ENCODE measurements at places on chromosomes 1 and 21. TPM values are rescaled to one million over a fixed set of nuclear protein-coding genes. Genes with fewer than 3 reads are reported as not detected.
A peak's percentile ranks its signal among the peaks of the same experiment; 100 is the strongest.

TPTE gene
- not detected for total RNA-seq

- DNase-seq = peak; percentile 37
- no peak overlapping the region for H3K27ac ChIP-seq
- no peaks in the 10 kb centered on the region for H3K4me1 ChIP-seq
- no peaks in the 10 kb centered on the region for H3K36me3 ChIP-seq
- no peak overlapping the region for H3K4me3 ChIP-seq
Measured at GRCh38 chr1:239987103-239987745, 104.5 kb upstream of the FMN2 start.

GRCh38 chr1:233268389-233269022 lies 27.0 kb downstream of the PCNX2 start:
- H3K27me3 ChIP-seq = no peaks in the 10 kb centered on the region
- peaks cover 16% of the 10 kb centered on the region for H3K36me3 ChIP-seq
- no peak overlapping the region for H3K4me3 ChIP-seq
- DNase-seq = no peak

GRCh38 chr1:204077979-204078696 lies 5.2 kb downstream of the SOX13 start:
- no peak for DNase-seq
- H3K4me1 ChIP-seq = peaks cover 53% of the 10 kb centered on the region
- H3K36me3 ChIP-seq = no peaks in the 10 kb centered on the region
- H3K4me3 ChIP-seq = no peak overlapping the region
- H3K27me3 ChIP-seq = no peaks in the 10 kb centered on the region

DNA sequence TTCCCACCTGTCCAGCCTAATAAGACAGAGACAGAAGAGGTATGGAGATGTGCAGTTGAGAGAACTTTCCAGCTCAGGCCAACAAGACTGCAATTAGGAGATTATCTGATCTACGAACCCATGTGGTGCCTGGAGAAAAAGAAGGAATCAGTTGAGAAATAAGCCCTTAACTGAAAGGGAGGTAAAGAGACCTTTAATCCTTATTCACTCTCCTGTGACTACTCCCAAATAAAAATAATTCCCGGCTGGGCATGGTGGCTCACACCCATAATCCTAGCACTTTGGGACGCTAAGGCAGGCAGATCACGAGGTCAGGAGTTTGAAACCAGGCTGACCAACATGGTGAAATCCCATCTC lies 31.9 kb upstream of the SARS1 start:
- DNase-seq = no peak
- H3K36me3 ChIP-seq = peaks cover 5% of the 10 kb centered on the region
- H3K27me3 ChIP-seq = peaks cover 8% of the 10 kb centered on the region

DNA sequence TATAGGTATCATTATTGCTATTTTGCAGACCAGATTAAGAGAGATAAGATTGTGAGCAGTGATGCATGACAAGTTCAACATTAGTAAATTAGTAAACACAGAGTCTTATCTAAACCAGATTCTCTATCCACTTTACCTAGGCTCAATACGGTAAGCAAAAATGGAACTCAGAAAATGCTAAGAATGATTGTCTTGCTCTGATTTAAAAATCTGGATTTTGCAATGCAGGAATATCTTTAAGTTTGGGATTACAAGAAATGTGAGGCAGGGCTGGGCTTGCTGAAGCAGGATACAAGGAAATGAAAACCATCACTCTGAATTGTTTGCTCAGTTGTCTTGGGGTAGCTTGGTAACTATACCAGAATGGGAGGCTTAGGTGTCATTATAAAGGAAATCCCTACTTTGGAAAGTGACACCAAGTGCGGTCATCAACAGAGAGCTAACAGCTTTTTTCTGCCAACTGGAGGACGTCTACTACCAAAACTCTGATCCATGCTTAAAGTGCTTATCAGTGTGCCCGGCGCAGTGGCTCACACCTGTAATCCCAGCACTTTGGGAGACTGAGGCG lies 332.7 kb upstream of the RUNX1 start:
- peaks cover 4% of the 10 kb centered on the region for H3K36me3 ChIP-seq
- DNase-seq = no peak
- no peak overlapping the region for H3K4me3 ChIP-seq
- H3K27ac ChIP-seq = no peak overlapping the region
- H3K27me3 ChIP-seq = peaks cover 1% of the 10 kb centered on the region
- peaks cover 25% of the 10 kb centered on the region for H3K4me1 ChIP-seq

DNA sequence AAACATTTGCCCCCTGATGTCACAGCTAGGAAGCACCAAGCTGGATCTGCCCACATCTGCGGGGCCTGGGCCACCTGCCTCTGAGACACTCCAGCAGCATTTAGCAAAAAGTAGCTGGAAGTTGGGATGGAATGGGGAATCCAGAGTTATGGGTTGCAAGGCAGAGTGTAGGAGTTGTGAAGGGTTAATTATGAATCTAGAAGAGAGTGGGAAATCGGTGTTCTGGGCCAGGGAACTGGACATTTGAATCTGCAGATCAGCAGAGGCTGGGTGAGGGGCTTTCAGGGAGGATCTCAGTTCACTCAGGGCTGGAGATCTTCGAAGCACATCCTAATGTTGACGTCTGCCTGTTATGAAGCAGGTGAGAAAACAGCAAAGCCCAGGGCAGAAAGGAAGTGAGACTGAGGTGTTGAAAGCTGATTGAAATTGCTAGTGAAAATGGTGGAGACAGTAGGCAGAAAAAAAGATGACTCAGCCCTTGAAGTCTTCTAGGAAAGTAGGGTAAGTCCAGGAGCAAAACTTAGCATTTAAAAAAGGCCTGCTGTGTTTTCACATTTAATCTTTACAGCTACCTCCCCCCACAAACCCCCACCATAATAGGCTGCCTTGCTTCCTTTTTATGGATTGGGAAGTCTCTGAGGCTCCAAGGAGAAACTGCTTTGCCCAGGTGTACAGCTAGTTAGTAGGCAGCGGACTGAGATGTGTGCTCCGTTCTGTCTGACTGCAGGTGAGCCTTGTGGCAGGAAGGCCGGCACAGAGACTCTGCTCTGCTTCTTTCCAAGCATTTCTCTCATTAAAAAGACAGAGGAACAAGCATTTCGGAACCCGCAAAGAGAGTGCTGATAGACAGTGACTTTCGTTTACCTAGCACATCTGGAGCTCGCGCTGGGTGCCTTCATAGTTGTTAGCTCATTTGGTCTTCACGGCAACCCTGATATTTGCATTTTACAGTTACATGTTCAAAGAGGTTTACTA lies 7.2 kb downstream of the VANGL1 start:
- H3K4me1 ChIP-seq = no peaks in the 10 kb centered on the region
- no peaks in the 10 kb centered on the region for H3K27me3 ChIP-seq
- DNase-seq = no peak
- no peak overlapping the region for H3K27ac ChIP-seq
- H3K4me3 ChIP-seq = no peak overlapping the region
